Activated CD4-positive, alpha-beta memory T cell treated with anti-CD3 and anti-CD28 coated beads, Interleukin-2, amount 10 ng/mL, durations not matched to agents 7 days and 5 days (primary cell): ENCODE measurements at places on chromosomes 6 and 20.

DNA sequence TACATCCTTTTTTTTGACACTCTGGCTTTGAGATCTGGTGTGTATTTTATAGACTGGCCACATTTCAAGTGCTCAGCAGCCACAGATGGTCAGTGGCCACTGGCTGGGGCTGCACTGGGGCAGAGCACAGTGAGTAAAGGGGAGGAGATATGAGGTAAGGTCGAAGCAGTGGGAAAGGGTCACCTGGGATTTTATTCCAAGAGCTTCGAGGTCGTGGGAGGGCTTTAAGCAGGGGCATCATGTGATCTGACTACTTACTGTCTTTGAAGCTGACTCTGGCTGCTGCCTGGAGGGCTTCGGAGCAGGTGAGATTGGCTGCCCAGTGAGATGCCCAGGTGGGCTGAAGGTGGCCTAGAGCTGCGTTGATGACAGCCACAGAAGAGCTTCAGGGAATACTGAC is 6.7 kb downstream of the C20orf203 start:
- H3K36me3 ChIP-seq, result no peaks in the 10 kb centered on the region
- no peaks in the 10 kb centered on the region for H3K27me3 ChIP-seq
- H3K4me1 ChIP-seq, result peaks cover 3% of the 10 kb centered on the region
- H3K4me3 ChIP-seq, result no peak overlapping the region
- no peak overlapping the region for H3K27ac ChIP-seq
- no peak for DNase-seq

- H3K4me3 ChIP-seq, result peak overlapping the region; percentile 42
- H3K36me3 ChIP-seq, result peaks cover 28% of the 10 kb centered on the region
- H3K4me1 ChIP-seq, result peaks cover 52% of the 10 kb centered on the region
- peak; percentile 53 for DNase-seq
Observed at GRCh38 chr6:35370124-35370741, 27.9 kb downstream of the PPARD start.

DNA sequence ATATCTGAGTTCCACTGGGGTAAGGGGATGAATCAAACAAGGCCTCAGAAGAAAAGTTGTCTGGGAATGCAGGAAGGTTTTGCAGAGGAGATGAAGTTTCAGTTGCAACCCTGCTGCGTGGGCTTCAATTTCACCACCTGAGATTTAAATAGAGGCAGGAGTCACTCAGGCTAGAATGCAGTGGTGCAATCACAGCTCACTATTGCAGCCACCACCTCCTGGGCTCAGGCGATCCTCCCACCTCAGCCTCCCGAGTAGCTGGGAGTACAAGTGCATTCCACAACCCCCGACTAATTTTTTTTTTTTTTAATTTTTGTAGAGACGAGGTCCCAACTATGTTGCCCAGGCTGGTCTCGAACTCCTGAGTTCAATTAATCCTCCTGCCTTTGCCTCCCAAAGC is 1.5 kb upstream of the ZNF165 start:
- H3K36me3 ChIP-seq, result no peaks in the 10 kb centered on the region
- peaks cover 18% of the 10 kb centered on the region for H3K4me1 ChIP-seq
- no peak overlapping the region for H3K4me3 ChIP-seq
- H3K27ac ChIP-seq, result no peak overlapping the region
- H3K27me3 ChIP-seq, result peaks cover under 1% of the 10 kb centered on the region

DNA sequence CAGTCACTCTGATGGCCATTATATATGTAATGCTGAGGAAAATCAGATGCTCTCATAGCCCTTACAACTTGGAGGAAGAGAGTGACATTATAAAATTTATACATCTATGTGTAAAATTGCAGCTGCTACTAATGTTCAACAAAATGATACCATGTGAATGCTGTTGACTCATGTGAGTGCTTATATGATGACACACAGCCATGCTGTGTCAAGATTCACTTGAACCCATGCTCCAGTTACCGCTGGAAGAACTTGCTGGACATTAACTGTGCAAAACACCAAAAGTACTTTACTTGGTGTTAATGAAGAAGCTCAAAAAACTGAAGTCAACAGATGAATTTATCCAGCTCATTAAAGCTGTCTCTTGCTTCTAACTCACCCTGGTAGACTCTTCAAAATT is 318.9 kb upstream of the PLCB4 start:
- no peaks in the 10 kb centered on the region for H3K27me3 ChIP-seq
- no peak overlapping the region for H3K4me3 ChIP-seq
- H3K36me3 ChIP-seq, result no peaks in the 10 kb centered on the region
- no peak overlapping the region for H3K27ac ChIP-seq

GRCh38 chr6:151451417-151451949 is 443 bp downstream of the RMND1 start:
- H3K36me3 ChIP-seq, result peaks cover 30% of the 10 kb centered on the region
- no peak for DNase-seq
- peak overlapping the region; percentile 94 for H3K4me3 ChIP-seq
- no peaks in the 10 kb centered on the region for H3K27me3 ChIP-seq

DNA sequence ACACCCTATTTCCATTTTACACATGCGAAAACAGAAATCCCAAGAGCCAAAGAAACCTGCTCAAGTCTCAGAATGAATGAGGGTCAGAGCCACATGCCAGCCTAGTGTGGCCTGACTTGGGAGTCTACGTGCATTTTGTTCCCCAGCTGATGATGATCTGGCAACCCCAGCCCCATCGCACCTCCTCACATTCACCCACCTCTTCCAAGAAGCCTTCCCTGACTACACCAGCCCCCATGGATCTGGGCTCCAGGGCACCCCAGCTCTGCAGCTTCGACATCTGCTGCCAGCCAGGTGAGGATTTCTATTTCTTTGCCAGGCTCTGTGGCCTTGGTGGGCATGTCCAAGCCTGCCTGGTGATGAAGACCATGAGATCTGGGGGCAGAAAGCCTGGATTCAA is 41.0 kb downstream of the ANGPT4 start:
- no peaks in the 10 kb centered on the region for H3K27me3 ChIP-seq
- no peak overlapping the region for H3K27ac ChIP-seq
- no peak overlapping the region for H3K4me3 ChIP-seq
